ENCODE measurements at places on chromosomes 11 and 22.

DNA sequence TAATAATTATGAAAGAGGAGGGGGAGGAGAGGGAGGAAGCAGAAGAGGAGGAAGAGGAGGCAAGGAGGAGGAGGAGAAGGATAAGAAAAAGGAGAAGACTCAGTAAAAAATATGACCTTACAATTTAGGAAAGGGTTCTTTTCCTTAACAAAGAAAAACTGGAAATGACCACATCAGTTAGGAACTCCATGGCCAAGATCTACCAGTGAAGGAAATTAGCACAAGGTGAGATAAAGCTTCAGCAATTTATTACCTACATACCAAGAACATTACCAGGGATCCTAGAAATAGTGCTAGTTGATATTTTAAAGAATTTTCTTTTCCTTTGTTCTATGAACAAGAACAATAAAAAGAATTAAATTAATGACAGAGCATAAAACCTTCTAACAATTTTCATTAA, 172.7 kb downstream of the LRRC4C start:
- DNase-seq: no peak

GRCh38 chr22:44547371-44547770, 49.3 kb upstream of the RTL6 start:
- DNase-seq: no peak

DNA sequence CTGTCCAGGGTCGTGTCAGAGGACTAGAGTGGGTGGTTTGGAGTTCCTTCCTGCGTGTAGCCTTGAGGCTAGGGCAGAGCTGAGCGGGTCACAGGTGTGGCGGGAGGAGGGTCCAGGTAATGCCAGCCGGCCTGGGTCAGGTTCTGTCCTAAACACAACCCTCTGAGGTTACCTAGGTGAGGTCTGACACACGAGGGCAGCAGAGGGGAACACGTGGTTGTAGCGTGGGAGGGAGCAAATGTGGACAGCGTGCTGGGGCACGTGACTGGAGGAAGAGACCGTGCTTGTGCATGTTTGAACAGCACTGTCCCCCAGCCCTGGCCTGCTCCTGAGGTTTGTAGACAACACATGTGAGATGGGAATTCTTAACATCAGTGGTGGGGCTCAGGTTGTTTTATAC, 13.1 kb downstream of the MOV10L1 start:
- no peak for DNase-seq

DNA sequence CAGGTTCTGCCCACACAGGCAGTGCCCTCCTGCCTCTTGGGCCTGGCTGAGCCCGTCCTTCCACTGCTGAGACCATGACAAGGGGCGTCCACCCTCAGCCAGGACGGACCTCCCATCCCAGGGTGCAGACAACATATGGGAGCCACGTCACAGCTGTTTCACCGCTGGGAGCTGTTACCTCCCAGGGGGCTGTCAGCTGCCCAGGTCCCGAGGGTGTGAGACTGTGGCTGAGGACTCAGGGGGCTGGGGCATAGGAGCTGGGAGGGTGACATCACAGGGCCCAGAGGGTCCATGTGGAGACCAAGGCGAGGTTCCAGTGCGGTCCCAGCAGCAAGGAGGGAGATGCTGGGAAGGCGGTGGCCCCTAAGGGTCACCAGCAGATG, 17.9 kb upstream of the CTSD start:
- no peak for DNase-seq

DNA sequence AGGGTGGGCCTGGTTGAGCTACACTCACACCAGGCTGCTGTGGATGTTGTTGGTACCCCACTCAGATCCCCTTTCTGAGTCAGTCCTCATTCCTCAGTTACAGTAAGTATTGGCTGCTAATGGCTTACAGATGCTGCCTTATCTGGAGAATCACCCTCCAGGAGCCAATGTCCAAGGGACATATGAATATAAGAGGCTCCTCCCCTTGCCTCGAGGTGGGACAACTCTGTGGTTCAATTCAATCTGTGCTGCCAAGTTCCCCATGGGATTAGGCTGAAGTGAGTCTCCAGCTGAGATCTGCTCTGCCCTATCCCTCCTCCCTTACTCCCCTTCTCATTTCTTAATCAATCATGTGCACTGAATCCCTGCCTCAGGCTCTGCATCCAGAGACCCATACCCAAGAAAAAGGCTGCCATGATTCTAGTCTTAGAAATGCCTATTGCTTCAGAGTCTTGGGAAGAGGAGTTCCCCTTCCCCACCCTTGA, 168.8 kb upstream of the SYT13 start:
- DNase-seq: no peak
